Cardiac septum (tissue), 1 donor: ENCODE measurements at places on chromosomes 3 and 15.

GRCh38 chr15:39515765-39516164, 65.1 kb upstream of the THBS1 start:
- no peak for DNase-seq

GRCh38 chr15:25792128-25792527, 71.0 kb downstream of the ATP10A start:
- DNase-seq: no peak

DNA sequence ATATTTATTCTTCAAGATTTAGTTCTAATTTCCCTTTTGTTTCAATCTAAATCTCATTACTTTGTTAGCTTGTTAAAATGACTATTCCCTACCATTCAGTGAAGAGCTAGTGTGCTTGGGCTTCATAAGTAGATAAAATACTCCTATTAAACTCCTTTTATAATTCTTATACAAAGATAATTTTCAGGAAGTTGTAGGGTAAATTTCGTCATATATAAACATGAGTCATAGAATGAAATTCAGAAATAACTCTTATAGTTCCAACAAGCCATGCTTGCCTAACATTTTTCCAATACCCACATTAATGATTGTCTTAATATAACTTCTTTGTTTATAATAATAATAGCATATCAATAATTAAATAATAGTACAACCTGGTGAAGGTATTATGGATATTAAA, 407.3 kb downstream of the NAALADL2 start:
- DNase-seq: no peak

DNA sequence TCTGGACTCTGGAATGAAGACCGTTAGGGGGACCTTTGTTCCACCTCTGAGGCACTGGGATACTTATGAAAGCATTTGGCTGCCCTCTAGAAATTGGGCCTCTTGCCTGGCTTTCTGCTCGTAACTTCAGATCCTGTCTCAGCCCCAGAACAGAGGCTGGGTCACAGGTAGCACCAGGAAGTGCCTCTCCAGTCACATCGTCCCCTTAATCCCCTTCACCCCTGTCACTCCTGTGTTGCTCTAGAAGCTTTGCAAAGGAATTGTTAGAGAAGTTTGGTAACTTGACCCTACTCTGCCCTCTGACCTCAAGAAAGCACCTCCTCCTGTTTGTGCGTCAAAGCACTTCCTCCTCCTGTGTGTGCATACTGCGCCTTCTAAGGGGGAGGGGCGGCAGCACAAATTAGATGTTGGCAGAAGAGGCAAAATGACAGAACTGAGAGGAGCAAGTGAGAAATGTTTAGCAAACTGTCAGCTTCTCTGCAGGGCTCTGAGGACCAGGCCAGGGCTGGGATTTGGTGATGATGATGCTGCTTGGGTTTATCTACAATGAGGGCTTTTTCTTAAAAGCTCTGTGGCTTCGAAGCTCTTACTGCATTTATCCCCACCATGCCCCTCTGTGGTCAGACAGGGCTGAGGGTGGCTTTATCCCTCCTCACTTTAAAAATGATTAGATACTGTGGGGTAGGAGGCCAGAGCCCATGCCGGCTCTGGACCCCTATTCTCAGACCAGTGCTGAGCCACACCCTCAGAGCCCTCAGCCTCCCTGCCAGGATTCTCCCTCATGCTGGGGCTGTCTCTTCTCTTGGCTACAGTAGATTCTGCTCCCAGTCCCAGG, 76.2 kb downstream of the LARS2 start:
- no peak for DNase-seq

DNA sequence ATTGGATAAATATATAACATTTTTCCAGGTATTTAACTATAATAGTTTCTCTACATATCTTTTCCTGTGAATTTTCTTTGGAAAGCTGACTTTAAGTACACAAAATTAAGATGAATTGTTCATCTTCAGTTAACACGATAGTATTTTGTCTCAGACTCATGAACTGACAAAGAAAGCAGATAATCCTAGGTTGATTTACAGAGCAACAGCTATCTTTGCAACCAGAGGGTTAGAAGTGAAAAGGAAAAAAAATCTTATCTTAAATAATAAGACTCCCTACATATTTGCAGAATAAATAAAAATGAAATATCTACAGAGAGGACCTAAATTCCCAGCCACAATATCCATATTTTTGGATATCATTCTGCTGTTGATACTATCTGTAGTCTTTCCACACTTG, 350.2 kb upstream of the GRM7 start:
- DNase-seq: no peak

DNA sequence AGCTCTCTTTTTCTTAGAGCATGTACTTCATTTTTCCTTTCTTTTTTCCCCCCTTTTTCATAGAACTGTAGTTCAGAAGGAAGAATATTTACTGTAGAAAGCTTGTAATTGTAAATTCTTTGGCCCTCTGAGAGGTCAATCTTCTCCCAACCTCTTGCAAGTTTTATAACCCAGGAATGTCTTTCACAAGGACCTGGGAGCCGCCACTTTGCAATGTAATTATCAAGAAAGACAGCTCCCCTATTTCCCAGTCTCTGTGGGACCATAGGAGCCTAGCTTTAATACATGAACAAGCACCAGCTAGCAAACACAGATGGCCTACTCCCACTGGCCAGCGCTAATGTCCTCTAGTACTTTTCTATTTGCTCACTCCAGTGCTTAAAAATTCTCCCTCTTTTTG, 51.4 kb downstream of the NFKBIZ start:
- no peak for DNase-seq

- DNase-seq: no peak
Observed at GRCh38 chr3:169403855-169404519, 259.5 kb downstream of the MECOM start.

DNA sequence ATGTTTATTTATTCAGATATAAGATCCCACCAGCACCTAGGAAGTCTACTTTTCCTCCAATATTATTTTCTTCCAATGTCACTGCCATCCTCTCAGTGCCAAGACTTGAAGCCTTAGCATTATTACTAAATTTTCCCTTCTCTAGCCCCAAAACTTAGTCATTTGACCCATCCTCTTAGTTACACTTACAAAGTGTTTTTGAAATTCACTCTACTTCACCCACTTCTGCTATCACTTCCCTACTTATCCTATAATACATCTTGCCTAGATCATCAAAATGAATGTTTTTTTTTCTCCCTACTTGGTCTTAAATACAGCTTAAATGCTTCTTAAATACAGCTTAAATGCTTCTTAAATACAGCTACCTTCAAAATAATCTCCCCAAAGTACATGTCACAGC, 376.6 kb downstream of the RSL24D1 start:
- DNase-seq: no peak

- DNase-seq: no peak
Observed at GRCh38 chr15:66138892-66139590, 114.5 kb downstream of the MEGF11 start.
